ENCODE measurements at places on chromosomes 4 and X.
A peak's percentile ranks its signal among the peaks of the same experiment; 100 is the strongest.

DNA sequence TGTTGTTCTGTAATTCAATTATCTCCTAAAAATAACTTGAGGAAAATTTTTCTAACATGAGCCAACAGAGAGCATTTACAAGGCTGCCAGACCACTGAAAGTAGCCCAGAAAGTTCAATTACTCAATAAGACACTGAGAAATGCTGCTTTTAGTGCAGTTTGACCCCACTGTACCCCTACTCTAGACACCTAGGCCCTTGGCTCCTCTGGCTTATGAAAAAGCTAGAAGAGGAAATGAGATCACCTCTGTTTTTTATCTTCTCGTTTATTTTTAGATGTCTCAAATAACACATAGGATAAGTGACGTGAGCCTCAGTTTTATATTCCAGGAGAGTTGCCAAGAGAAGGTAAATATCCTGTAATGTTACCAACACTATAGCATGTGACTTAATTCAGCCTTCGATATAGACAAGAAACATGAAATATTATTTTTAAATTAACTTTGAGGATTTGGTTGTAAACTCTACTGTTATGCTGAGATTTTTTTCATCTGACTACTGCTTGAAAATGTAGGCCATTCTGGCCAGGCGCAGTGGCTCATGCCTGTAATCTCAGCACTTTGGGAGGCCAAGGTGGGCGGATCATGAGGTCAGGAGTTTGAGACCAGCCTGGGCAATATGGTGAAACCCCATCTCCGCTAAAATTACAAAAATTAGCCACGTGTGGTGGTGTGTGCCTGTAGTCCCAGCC is 24.4 kb downstream of the TNIP3 start:
- DNase-seq = peak; percentile 52

- no peak for DNase-seq
Observed at GRCh38 chr4:40003986-40004385, 26.3 kb upstream of the PDS5A start.

- DNase-seq = peak; percentile 67
Observed at GRCh38 chr4:176435901-176436292, 116.1 kb downstream of the SPCS3 start.

GRCh38 chrX:8726031-8726652 is 5.8 kb downstream of the ANOS1 start:
- no peak for DNase-seq

- no peak for DNase-seq
Observed at GRCh38 chrX:17597327-17597726, 140.0 kb upstream of the SCML1 start.

GRCh38 chr4:124943145-124943889 is 230.8 kb upstream of the ANKRD50 start:
- DNase-seq = no peak

GRCh38 chr4:30172416-30172815 is 547.8 kb upstream of the PCDH7 start:
- DNase-seq = no peak

- no peak for DNase-seq
Observed at GRCh38 chr4:22744478-22745062, 51.8 kb downstream of the GBA3 start.

DNA sequence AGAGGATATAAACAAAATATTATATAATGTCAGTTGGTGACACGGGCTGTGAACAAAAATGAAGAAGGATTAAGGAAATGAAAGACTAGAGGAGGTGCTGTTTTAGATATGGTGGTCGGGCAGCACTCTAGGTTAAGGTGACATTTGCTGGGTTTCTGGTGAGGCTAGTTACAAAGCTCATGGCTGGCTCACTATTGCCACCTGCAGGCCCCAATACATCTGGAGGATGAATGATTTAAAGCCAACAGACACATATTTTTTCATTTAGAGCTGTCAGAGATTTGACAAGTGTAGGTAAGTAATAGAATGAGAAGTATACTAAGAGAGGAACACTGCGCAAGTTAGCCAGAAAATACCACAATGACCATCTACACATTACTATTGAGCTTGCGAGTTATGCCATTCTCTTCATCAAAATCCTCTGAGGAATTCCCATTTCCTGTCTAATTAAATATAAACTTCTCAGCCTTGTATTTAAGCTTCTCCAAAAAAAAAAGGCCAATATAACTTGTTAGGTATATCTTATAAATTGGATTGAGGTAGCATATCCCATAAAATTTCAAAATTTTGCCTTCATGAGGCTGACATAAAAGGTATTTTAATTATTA is 6.4 kb upstream of the FGG start:
- DNase-seq = no peak

- DNase-seq = no peak
Observed at GRCh38 chrX:24253469-24253868, 60.4 kb downstream of the SUPT20HL2 start.

GRCh38 chr4:2412885-2413716 is 5.3 kb downstream of the ZFYVE28 start:
- peak; percentile 17 for DNase-seq
